Ovary (tissue), 10 donors: ENCODE measurements at places on chromosomes 7 and 10.

- DNase-seq: no peak
These were observed 280.5 kb downstream of the CNTNAP2 start for GRCh38 chr7:146397141-146397540.

DNA sequence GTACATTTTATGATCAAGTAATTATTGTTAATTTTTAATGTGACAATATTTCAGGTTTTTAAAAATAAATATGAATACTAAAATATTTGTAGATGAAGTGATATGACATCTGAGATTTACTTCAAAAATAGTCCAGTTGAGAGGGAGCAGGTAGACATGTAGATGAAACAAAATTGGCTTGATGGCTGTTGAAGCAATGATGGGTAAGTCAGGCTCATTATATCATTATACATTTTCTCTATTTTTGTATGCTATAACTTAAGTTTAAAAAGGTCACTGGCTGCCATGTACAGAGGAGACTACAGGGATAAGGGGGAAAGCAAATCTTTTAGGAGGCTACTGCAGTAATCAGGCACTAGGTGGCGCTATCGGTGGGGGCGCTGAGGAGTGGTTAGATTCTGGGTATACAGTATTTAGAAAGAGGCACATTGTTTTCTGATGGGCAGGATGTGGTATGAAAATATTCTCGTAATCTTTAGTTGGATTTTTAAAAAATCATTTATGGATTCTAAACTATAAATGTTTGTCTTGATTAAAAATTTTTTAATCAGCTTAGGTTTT lies 189.8 kb upstream of the IMMP2L start:
- peak; percentile 37 for DNase-seq

DNA sequence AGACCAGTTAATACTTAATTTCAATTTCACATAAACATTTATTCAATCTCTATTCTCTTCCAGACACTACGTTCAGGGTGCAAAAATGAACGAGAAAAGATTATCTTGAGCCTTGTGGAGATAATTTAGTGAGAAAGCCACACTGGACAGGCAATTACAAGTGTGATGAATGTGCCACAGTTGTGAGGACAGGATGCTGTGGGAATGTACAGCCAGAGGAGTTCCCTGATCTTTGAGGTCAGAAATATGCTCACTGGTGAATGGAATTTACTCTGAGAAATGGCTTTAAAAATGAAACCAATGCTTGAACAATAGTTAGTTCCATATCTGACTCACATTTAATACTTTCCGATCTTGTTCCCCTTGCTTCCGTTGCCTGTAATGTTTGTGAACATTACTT lies 864.8 kb downstream of the GATA3 start:
- DNase-seq: no peak

GRCh38 chr7:43669286-43670081 lies 59.8 kb downstream of the COA1 start:
- no peak for DNase-seq

DNA sequence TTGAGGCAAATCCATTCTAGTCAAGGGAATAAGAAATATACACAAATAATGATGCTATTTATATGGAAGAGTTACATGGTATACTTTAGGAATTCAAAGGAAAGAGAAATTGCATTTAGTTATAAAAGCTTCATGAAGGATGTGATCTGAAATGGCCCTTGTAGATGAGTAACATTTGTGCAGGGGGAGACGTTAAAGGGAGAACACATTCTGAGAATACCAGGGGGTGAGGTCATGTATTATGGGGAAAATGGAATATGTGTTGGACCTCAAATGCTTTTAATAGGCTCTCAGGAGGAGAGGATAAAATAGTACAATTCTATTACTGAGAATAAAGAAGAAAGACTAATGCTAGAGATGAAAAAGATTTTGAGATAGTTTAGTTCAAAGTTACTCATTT lies 122.5 kb upstream of the NOBOX start:
- DNase-seq: no peak
